Left ventricle myocardium inferior (tissue), 1 donor: ENCODE measurements at places on chromosomes 1 and 21. TPM values are rescaled to one million over a fixed set of nuclear protein-coding genes. Genes with fewer than 3 reads are reported as not detected.
A peak's percentile ranks its signal among the peaks of the same experiment; 100 is the strongest.

DNA sequence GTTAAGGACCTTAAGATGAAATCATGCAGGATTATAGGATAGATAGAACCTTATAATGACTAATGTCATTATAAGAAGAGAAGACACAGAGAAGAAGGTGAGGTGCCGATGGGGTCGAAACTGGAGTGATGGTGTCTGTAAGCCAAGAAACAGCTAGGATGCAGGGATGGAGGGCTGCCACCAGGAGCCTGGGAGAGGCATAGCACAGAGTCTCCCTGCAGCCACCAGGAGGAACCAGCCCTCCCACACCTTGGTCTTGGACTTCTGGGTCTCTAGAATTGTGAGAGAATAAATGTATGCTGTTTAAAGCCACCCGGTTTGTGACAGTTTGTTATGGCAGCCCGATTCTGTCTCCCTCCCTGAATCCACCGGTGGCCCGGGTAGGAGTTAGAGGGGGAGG is 337.2 kb upstream of the AJAP1 start:
- H3K4me3 ChIP-seq = no peak overlapping the region
- no peak overlapping the region for H3K27ac ChIP-seq
- H3K4me1 ChIP-seq = no peaks in the 10 kb centered on the region
- H3K36me3 ChIP-seq = no peaks in the 10 kb centered on the region
- DNase-seq = no peak
- peaks cover 49% of the 10 kb centered on the region for H3K27me3 ChIP-seq

OR2T35 gene
- total RNA-seq = not detected

GRCh38 chr21:33813832-33814365 is 101.7 kb downstream of the ATP5PO start:
- peaks cover 36% of the 10 kb centered on the region for H3K36me3 ChIP-seq
- DNase-seq = no peak
- H3K4me3 ChIP-seq = no peak overlapping the region
- no peaks in the 10 kb centered on the region for H3K27me3 ChIP-seq
- peaks cover 28% of the 10 kb centered on the region for H3K4me1 ChIP-seq

DNA sequence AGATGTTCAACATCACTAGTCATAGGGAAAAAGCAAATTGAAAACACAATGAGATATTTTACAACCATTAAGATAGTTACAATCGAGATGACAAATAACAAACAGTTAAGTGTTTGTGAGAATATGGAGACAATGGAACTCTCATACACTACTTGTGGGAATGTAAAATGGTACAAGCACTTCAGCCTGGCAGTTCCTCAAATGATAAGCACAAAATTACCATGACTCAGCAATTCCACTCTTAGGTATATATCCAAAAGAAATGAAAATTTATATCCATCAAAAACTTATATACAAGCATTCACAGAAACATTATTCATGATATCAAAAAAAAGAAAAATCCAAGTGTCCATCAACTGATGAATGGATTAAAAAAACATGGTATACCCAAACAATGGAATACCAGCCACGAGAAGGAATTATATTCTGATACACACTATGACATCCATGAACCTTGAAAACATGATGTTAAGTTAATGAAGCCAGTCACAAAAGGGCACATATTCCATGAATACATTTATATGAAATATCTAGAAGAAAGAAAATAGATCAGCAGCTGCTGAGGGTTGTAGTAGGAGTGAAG is 76.4 kb downstream of the EVI5 start:
- H3K27ac ChIP-seq = no peak overlapping the region
- H3K27me3 ChIP-seq = no peaks in the 10 kb centered on the region
- H3K36me3 ChIP-seq = no peaks in the 10 kb centered on the region
- no peak overlapping the region for H3K4me3 ChIP-seq
- H3K4me1 ChIP-seq = peaks cover 33% of the 10 kb centered on the region

- H3K27me3 ChIP-seq = no peaks in the 10 kb centered on the region
- H3K4me1 ChIP-seq = peaks cover 42% of the 10 kb centered on the region
- H3K36me3 ChIP-seq = no peaks in the 10 kb centered on the region
- H3K4me3 ChIP-seq = no peak overlapping the region
Observed at GRCh38 chr1:30899577-30900389, 8.8 kb downstream of the SDC3 start.

DNA sequence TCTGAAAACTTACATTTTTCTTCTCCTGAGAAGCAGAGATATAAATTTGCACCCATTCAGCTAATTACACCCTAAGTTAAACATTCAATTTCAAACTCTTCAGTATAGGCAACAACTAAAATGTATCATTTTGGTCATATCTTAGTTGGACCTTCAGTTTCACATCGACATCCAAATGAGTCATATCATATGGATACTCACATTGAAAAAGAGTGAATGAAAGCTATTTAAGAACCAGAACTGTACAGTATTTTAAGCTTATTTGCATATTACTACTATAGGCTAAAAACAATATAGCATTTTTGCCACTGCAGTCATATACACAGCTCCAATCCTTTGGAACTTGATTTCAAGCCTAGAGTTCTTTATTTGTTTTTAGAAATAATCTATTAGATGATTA is 33.6 kb downstream of the USP25 start:
- H3K27me3 ChIP-seq = no peaks in the 10 kb centered on the region
- H3K4me3 ChIP-seq = no peak overlapping the region
- DNase-seq = no peak
- H3K36me3 ChIP-seq = peaks cover 10% of the 10 kb centered on the region
- H3K27ac ChIP-seq = no peak overlapping the region
- peaks cover 56% of the 10 kb centered on the region for H3K4me1 ChIP-seq

ABCA4 gene
- total RNA-seq = 0.11 TPM

- H3K27me3 ChIP-seq = no peaks in the 10 kb centered on the region
- H3K27ac ChIP-seq = peak overlapping the region; percentile 84
- peaks cover 55% of the 10 kb centered on the region for H3K36me3 ChIP-seq
- no peak for DNase-seq
Observed at GRCh38 chr1:35845766-35846165, 37.2 kb upstream of the AGO1 start.
